ENCODE measurements at places on chromosomes 5 and 9. TPM values are rescaled to one million over a fixed set of nuclear protein-coding genes. Genes with fewer than 3 reads are reported as not detected.

The FYB1 gene
- total RNA-seq = 0.16 TPM

The ADAMTS2 gene
- 36.8 TPM for total RNA-seq

The PCDH1 gene
- total RNA-seq = under 0.01 TPM

The SERF1A gene
- total RNA-seq = 0.69 TPM

The TRMT10B gene
- 4.1 TPM for total RNA-seq

The PCA3 gene
- 0.26 TPM for total RNA-seq

The DOK3 gene
- 1.1 TPM for total RNA-seq

The TSSK1B gene
- total RNA-seq = 0.16 TPM

The GABRA1 gene
- not detected for total RNA-seq

The TAF11L10 gene
- total RNA-seq = not detected

The PAEP gene
- total RNA-seq = not detected

The ANKRD31 gene
- 0.09 TPM for total RNA-seq

The HDHD3 gene
- 7.2 TPM for total RNA-seq

The SAP30L gene
- total RNA-seq = 21.1 TPM

The SHOC1 gene
- total RNA-seq = not detected

The ANKRD18A gene
- total RNA-seq = not detected

The ZDHHC11B gene
- 0.32 TPM for total RNA-seq

The DIPK1B gene
- 1.1 TPM for total RNA-seq

The CTSV gene
- 0.16 TPM for total RNA-seq

The ADAMTSL2 gene
- total RNA-seq = under 0.01 TPM

The INSL6 gene
- not detected for total RNA-seq

The PCDHA10 gene
- 0.26 TPM for total RNA-seq

The WDR38 gene
- total RNA-seq = not detected

The MAMDC2 gene
- 0.52 TPM for total RNA-seq

The WNK2 gene
- under 0.01 TPM for total RNA-seq

The KIF12 gene
- not detected for total RNA-seq

The CDHR2 gene
- total RNA-seq = 0.32 TPM

The NREP gene
- total RNA-seq = 19.7 TPM

The CMBL gene
- 23.1 TPM for total RNA-seq

The GRXCR2 gene
- not detected for total RNA-seq

The PRRT1B gene
- not detected for total RNA-seq

The COL23A1 gene
- total RNA-seq = under 0.01 TPM

The ACO1 gene
- total RNA-seq = 70.9 TPM

The PCDHGB5 gene
- 33.0 TPM for total RNA-seq

The GALNT10 gene
- 34.6 TPM for total RNA-seq

The DIMT1 gene
- 14.9 TPM for total RNA-seq

The CA9 gene
- 0.86 TPM for total RNA-seq

The DTWD2 gene
- total RNA-seq = 0.52 TPM

The DBH gene
- not detected for total RNA-seq

The SLC1A1 gene
- total RNA-seq = 4.8 TPM

The CDH12 gene
- total RNA-seq = not detected

The RASEF gene
- 0.16 TPM for total RNA-seq

The MEIKIN gene
- not detected for total RNA-seq

The NMUR2 gene
- not detected for total RNA-seq

The RPL12 gene
- 1,024 TPM for total RNA-seq

All from bronchial smooth muscle cell (primary cell).